SJCRH30 (cell line): ENCODE measurements at places on chromosomes 16 and 17. TPM values are rescaled to one million over a fixed set of nuclear protein-coding genes. Genes with fewer than 3 reads are reported as not detected.

DNA sequence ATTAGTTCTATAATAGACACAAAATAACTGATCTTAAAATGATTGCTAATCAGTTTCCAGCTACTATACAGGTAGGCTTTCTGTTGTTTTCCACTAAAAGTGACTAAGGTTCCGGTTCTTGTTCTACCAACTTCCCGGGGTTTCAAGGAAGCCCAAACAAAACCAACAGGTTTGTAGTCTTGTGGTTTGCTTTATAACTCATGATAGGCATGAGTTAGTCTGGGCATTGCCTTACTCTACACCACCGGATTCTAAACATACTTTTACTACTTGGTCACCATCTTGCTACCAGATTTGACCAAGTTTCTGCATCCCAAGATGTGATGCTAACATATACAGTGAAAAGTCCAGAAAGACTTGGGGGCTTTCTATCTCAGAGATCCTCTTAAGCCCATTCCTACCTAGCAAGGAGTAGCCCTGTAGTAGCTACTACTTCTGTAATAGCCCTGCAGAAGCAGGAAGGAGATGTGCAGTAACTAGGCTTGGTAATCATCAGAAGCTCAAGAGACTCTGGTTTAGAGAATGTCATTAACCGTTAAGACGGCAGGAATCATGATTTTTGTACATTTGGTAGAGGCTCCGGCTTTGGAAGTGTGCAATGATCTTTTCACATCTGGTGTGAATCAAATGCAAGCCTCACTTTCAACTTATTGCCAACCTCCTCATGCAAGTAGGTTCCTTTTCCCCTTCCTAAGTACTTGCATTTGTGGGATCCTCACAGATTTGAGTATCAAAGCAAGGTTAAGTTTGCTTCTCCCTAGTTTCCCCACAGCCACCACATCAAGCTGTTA is 1.6 kb downstream of the FAM117A start:
- DNase-seq: no peak

ANKRD40CL gene
- not detected in 2 replicates for total RNA-seq

- no peak for DNase-seq
Measured at GRCh38 chr17:53527473-53527872, 295.3 kb upstream of the KIF2B start.

- DNase-seq: no peak
Measured at GRCh38 chr16:73166947-73167550, 119.1 kb upstream of the ZFHX3 start.

PRM1 gene
- not detected in 2 replicates for total RNA-seq

- DNase-seq: no peak
Measured at GRCh38 chr17:42378959-42379594, 9.2 kb downstream of the STAT3 start.

DNA sequence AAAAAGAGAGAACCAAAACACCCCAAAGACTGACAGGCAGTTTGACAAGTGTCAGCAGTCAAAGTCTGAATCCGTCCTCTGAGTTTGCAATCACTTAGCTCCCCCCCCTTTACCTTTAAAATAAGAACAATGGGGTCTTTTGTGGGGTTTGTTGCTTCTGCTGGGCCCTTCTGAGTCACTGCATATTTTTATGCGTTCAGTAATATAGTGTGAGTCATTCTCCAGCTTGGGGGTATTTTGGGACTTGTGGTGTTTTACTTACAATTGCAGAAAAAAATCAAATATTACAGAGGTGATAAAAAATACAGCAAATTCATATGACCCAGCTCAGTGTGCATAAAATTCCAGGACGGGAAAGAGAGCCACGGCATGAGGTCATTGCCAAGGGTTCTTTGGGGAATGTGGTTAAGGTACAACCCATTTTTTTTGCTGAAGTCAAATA is 120.1 kb downstream of the CYLD start:
- DNase-seq: peak; percentile 24

DNA sequence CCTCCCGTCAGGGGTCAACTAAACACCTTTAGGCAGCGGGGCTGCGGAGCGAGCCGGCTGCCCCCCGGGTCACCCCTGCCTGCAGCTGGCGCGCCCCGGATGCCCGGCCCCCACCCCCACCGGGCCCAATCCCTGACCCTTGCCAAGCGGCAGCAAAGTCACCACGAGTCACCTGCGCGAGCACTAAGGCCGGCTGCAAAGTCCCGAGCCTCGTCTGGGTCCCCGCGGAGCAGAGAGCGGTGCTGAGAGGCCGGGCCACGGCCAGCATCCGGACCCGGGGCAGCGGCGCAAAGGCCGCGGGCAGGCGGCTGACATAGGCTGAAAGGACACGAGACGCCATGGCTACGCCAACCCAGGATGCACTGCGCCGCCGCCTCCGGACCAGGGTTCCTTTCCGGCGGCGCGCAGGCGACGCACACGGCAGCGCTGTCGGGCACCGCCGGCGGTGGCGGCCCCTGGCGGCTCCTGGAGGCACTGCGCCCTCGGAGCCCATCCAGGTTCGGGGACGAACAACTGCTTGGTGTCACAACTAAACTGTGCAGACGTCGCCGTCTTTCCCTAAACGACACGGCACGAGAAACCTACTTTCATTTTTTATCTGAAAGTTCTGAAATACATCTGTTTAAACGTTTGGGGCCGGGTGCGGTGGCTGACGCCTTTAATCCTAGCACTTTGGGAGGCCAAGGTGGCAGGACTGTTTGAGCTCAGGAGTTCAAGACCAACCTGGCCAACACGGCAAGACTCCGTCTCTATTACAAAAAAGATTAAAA is at the start of gene NDUFAB1:
NDUFAB1 (minus strand) TSS at position 366 of the 770 bp plus-strand sequence; CDS start at position 340, 26 bp downstream.
- DNase-seq: peak; percentile 81

TOB1 gene
- 10.8 and 12.4 TPM in 2 replicates for total RNA-seq

CHST6 gene
- not detected in 2 replicates for total RNA-seq

DNA sequence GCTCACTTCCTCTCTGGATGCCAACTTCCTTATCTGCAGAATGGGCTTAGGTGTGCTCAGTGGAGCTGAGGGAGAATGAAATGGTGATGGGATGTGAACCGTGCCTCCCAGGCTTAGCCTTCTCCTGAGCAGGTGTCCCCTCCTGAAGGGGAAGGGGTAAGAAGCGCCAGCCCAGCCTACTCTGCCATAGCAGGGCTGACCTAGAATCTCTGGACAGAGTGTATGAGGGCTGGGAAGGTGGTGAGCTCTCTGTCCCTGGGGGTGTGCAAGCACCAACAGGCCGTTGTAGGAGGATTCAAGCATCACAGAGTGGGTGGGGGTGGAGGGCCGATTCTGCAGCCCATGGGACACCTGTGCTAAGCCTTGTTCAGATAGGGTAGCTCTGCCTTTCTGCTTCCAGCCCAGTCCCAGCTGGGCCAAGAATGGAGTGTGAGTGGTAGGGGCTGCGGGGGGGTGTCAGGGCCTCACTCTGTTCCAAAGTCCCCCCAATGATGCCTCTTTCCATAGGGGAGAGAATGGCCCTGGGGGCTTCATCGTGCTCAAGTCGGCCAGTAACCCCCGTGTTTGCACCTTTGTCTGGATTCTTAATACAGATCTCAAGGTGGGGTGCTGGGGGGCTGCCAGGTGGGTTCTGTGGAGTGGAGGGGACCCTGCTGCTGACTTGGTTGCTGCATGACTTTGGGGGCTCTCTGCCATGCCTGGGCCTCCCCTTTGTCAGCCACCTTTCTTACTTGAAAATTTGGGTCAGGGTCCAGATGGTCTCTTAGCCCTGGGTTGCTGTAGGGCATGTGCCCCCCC is 3.2 kb upstream of the TCAP start:
- DNase-seq: no peak

DNA sequence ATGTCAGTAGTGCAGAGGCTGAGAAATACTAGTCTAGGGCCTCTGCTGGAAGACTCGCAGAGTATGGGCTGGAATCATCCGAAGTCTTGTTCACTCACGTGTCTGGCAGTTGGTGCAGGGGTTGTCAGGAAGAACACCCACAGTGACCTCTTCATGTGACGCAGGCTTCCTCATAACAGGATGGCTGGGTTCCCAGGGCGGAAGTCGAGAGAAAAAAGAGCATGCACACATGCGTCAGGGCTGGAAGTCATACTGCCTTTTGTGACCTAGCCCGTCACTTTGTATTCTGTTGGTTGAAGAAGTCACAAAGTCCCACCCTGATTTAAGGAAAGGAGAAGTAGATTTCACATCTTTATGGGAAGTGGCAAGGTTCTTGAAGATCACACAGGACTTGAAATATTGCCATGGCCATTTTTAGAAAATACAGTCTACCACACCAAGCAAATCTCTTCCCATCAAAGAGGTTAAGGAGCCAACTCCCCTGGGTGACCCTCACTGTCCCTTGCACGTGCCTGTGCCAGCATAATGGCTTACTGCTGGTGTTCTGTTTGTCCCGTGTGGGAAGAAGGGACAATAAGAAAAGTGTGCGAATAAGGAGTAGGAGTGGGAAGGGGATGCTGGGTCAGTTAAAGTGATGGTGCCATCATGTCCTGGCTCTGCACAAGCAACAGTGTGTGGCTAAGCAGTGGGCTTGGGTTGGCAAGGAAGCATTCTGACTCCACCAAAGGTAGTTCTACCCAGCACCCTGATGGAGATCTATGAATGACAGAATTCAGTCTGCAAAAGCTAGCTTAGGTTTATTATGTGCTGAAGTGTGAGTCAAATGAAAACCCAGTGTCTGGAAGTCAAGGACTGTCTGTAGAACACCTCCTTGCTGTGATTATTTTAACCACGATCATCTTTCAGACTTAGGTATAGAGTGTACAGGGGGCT is 28.1 kb downstream of the HEATR3 start:
- no peak for DNase-seq

ASGR1 gene
- total RNA-seq: 0.79 and 0.84 TPM in 2 replicates

DNA sequence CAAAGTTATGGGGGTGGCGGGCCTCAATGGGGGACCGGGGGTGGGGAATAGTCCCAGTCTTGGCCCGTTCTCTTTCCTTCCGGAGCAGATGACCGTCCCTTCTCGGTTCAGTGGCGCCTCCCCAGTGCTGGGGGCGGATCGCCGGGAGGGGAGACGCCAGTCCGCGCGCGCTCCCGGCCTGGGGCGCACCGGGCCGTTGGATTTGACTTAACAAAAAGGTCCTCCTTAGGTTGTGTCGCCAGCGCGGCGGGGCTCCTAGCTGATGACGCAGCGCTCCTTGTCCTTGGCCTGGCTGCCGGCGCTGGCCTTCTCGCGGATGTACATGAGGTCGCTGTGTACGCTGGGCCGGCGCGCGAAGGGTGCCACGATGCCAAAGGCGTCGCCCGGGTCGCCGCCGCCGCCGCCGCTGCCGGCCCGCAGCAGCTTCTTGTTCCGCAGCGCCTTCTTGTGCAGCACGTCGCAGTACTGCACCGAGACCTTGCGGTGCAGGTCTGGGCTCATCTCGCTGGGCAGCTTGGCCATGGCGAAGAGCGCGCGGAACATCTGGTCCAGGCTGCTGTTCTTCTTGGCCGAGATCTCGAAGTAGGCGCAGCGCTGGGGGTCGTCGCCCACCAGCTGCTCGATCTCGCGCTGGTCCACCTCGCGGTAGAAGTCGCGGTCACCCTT is 1.2 kb downstream of the RASD1 start:
- DNase-seq: no peak

DNA sequence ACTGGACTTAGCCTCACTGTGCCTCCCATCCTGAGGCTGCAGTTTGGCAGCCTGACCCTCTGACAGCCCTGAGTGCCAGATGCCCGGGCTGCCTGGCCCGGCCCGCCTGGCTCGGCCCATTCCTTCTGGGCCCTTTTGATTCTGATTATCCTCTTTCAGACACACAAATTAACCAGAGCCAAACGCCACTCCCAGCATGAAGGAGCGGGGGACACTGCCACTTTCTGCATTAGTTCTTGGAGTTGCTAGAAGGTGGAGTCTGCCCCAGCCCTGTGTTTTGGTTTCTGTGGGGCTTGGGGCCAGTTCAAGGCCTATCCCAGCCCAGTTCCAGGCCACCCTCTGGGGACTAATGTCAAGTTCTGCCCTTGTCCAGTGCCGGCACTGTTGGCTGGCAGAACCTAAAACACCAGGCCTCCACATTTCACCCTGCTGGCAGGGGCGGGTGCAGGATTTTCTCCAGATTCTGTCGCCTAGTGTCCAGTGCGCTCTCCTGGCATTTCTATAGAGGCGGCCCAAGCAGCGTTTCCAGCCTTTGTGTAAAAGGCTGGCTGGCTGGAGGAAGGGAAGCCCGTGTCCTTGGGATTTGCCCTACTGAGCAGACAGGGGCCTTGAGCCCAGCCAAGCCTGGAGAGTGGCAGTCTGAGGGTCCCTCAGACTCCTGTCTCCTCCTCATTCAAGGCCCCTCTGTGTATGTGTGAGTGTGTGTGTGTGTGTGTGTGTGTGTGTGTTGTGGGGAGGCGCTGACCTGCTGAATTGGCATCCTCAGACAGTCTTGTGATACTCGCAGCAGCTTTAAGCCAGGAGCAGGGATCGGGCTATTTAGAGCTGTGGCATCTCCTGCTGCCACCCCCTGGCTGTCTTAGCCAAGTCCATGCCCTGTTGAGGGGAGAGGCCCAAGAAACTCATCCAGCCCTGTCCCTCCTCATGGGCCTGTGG is 21.4 kb downstream of the PLCD3 start:
- DNase-seq: no peak

DNA sequence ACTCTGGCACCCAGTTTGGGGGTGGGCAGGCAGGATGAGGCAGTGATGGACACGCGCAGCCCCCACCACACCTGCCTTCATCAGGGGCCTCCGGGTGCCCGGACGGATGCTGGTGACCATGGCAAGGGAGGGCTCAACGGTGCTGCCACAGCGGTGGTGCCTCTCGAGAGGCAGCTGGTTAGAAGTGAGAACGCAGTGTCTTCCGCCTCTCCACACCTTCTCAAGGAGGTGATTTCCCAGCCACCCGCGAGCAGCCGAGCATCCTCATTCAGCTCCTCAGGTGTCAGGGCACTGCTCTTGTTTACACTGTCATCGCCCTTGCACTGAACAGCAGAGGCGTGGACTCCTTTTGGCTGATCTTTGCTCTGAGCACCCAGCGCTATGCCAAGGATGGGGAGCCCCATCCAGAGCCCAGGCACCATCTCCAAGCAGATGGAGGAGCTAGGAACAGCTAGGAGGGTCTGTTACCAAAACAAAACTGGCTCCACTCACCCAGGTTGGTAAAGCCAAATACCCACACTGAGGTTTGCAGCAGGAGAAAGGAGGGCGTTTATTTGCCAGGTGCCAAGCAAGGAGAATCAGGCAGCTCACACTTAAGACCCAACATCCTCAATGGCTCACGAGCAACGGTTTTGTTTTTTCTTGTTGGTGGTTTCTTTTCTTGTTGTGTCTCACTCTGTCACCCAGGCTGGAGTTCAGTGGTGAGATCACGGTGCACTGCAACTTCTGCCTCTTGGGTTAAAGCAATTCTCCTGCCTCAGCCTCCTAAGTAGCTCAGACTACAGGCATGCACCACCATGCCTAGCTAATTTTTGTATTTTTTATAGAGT is 174.3 kb upstream of the TNRC6C start:
- DNase-seq: no peak

DNA sequence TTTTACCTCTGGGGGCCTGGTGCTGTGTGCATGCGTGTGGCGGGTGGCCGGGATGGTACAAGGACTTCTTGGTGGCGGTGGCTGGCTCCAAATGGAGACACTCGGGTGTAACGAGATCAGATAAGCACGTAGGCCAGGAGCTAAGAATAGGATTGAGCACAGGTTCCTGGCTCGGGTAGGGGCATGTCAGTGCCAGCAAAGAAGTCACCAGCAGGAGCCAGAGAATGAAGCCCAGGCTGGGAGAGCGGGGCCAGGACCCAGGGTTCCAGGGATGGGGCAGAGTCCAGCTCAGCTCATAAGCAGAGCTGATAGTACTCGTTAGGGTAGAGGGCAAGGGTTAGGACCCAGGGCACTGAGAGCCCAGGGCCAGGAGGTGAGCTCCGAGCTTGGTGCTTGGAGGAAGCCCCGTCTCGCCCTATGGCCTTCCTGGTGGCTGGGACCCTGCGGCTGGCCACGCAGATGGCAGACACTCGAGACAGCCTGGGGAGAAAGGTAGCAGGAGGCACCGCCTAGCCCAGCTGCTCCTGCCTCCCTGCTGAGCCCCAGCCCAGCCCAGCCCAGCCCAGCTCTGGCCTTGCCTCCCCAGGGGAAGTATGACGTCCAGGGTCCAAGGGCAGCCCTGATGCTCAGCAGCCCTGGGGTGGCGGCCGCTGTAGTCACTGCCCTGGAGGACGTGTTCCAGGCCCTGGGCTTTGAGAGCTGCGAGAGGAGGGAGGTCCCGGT is 8.9 kb downstream of the ZNF213 start:
- DNase-seq: no peak
